ENCODE measurements at places on chromosomes 12 and 14.

GRCh38 chr12:132259364-132259871 lies 70.0 kb downstream of the GALNT9 start:
- no peak for DNase-seq

- no peak for DNase-seq
Measured at GRCh38 chr14:53151523-53152183, 1.5 kb downstream of the DDHD1 start.

DNA sequence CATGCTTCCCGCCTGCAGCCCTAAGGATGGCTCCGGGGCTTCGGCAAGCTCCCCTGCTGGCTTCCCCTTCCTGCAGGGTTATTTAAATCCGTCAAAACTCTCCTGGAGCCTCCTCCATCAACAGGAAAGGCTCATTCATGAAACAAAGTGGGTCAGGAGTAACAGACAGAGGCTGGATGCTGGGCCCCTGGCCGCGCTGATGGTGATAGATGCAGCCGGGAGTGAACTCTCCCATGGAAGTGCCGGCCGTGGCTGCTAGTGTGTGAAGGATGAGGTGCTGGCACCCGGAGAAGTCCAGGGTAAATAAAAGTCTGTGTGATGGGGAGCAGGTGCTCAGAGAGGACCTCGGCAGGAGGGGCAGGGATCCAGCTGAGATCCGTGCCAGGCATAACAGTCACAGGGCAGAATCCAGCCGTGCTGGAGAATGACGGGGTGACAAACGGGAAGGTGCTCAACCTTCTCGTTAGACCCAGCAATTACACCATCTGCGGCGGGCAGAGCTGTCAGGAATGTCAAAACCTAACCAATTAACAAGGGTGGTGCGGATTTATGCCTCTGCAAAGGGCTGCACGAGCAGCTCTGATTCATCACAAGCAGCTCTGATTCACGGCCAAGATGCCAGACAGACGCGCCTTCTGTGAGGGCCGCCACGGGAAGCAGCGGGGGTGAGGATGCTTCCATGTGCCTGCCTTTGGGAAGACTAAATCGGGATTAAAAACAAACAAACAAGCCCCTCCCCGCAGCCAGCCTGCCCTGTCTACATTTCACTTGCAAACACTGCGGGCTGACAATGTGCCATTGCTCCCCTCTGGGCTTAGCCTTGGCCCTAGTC lies 55.6 kb downstream of the SYNE3 start:
- no peak for DNase-seq

DNA sequence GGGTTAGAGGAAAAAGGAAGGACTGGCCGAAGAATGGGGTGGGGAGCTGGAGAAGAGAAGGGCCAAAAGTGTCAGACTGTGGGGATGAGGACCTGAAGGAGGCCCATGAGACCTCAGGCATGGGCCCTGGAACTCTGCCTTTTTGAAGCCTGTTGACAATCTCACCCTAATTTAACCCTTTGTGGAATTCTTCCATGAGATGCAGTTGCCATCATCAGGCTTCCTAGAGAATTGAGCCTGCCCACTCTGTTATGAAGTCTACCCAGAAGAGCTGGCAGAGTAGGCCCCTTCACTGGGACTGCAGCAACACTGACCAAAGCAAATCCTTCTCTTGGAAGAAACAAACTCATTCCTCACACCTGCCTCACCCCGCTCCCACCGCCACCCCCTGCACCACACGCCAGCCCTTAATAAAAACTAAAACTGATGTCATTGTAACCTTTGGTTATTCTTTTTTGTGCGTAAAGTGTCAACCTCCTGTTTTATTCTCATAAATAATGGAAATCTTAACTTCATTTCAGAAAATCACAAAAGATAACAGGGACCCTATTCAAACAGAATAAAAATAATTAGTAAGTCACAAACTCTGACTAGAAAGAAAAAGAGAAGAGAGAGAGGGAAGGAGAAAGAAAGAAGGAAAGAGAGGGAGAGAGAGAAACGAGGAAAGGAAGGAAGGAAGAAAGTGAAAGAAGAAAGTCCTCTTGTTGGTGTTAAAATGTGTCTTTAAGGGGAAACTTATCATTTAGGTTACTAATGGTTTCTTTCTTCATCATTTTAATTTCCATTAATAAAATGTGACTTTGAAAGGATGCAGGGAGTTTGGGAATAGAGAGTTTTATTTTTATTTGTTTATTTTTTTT lies 61.3 kb downstream of the CRADD start:
- no peak for DNase-seq

DNA sequence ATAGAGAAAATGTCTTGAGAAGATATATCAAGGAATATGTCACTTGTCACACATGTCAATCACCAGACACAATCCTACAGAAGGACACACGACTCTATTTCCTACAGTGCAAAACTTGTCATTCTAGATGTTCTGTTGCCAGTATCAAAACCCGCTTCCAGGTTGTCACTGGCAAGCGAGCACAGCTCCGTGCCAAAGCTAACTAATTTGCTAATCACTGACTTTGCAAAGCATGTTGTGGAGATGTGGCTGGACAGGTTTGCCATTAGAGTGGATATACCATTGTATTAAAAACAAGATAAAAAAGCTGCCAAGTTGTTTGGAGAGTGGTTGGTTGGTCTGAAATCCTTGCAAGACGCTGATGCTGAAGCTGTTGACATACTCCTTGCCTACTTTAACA lies 7.9 kb upstream of the SGPP1 start:
- no peak for DNase-seq

GRCh38 chr14:93619176-93619793 lies 169.0 kb downstream of the PRIMA1 start:
- no peak for DNase-seq

DNA sequence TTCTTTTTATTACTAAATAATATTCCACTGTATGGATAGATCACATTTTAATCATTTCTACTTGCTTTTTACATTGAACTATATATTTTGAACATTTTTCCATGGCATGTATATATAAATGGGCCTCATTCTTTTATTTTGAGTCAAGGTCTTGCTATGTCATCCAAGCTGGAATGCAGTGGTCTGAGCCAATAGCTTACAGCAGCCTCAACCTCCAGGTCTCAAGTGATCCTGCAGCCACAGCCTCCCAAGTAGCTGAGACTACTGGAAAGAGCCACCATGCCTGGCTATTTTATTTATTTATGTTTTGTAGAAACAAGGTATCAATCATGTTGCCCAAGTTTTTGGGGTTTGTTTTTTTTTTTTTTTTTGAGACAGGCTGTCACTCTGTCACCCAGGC lies 7.6 kb downstream of the FCF1 start:
- no peak for DNase-seq

DNA sequence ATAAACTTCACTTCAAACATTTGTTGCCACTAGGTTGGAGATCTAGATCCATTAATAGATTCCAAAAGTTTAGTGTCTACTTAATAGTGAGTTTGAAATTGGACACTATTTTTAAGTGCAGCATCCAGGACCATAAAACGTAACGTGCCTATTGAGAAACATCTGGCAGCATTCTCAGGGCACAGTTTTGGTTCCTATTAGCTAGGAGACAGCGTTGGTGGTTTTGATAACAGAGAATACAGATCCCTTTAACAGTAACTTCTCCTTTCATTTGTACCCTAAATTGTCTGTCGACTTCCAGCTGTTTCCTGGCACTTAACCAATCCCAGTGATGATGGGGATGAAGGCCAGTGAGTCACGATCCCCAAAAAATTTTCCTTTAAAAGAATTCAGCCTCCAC lies 25.8 kb downstream of the KCNK10 start:
- no peak for DNase-seq

GRCh38 chr14:23550131-23550811 lies 1.3 kb downstream of the ZFHX2 start:
- DNase-seq, result no peak

GRCh38 chr14:21326972-21327371 lies 47.1 kb downstream of the RPGRIP1 start:
- no peak for DNase-seq

- DNase-seq, result no peak
Measured at GRCh38 chr12:67299926-67300325, 30.8 kb downstream of the CAND1 start.

DNA sequence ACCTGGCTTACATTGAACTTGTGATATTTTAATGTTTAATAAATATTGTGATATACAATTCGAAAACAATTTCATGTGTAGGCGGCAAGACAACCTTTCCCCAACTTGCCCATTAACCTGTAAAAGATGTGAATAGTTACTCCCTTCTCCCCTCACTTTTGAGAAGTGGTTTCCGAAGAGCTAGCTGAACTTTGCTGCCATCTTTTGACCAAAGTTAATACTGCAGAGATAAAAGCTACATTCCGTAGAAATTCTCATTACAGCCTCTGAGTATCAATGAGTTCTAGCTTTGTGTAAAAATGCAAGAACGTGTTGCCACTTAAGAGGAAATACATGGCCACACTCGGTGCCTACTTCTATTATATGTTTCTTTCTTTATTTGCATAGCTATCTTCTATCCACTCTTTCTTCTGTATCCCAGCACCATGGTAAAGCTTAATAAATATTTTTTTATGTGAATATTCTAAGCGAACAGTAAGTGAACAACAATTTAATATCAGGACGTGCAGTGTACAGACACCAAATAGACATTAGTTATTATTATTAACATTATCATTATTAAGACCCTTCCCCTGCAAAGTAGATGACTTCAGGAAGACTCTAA lies 105.1 kb upstream of the TMEM260 start:
- no peak for DNase-seq

- no peak for DNase-seq
Measured at GRCh38 chr14:47596232-47596631, 79.2 kb downstream of the MDGA2 start.

- DNase-seq, result no peak
Measured at GRCh38 chr12:67578976-67579661, 69.4 kb upstream of the DYRK2 start.

DNA sequence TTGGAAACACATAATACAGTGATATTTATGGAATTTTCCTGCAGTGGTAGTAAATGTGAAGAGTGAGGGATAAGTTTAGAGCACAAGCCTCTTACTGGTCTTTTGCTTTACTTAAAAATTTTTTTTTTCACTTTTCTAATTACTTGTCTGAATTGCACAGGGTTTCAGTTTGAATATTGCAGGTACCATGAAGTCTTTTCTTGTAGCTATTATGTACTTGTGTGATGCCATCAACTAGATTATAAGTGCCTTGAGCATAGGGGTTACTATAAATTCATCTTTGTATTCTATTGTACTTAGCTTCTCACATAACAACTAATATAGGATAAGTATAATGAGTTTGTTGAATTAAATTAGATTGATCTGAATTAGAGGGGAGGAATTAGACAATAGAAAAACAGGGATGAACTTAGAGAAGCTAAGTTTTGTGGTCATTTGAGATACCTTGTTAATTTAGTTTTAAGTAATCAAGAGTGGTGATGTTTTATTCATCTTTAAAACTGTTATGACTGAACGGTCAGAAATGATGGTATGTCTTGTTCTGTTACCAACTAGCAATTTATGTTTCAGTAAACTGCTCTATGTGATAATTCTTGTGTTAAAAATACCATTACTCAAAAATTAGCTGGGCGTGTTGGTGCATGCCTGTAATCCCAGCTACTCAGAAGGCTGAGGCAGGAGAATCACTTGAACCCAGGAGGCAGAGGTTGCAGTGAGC lies 42.1 kb downstream of the CCDC91 start:
- DNase-seq, result no peak

- no peak for DNase-seq
Measured at GRCh38 chr12:130831876-130832405, 7.1 kb downstream of the STX2 start.

- DNase-seq, result no peak
Measured at GRCh38 chr12:5013266-5013730, 30.4 kb upstream of the KCNA5 start.

- no peak for DNase-seq
Measured at GRCh38 chr12:104657726-104658484, 201.2 kb downstream of the CHST11 start.

- no peak for DNase-seq
Measured at GRCh38 chr12:105205322-105206048, 30.5 kb downstream of the APPL2 start.

All from ascending aorta (tissue), 2 donors.